H1 (cell line): ENCODE measurements at places on chromosomes 1 and 21.

- H3K4me3 ChIP-seq = no peak overlapping the region
- no peaks in the 10 kb centered on the region for H3K4me1 ChIP-seq
- H3K36me3 ChIP-seq = no peaks in the 10 kb centered on the region
- no peak for DNase-seq
- H3K27ac ChIP-seq = no peak overlapping the region
Measured at GRCh38 chr1:72845381-72845780, 563.0 kb upstream of the NEGR1 start.

- DNase-seq = no peak
- H3K4me3 ChIP-seq = no peak overlapping the region
- H3K36me3 ChIP-seq = no peaks in the 10 kb centered on the region
- no peak overlapping the region for H3K27ac ChIP-seq
Measured at GRCh38 chr1:178847396-178847849, 23.5 kb downstream of the ANGPTL1 start.

DNA sequence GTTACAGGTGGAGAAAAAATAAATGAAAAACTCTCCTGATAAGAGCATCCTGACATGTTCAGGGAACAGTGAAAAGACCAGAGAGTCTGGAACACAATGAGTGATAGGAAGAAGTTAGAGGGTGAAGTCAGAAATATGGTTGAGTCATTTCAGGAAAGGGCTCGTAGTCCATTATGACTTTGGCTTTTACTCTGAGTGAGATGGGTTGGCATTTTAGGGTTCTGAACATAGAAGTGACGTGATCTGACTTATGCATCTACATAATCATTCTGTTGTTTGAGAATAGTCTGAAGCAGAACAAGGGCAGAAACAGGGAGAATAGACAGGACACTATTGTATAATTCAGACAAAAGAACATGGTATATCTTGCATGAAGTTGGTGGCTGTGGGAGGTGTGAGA lies 5.8 kb downstream of the HMCN1 start:
- no peak overlapping the region for H3K27ac ChIP-seq
- H3K36me3 ChIP-seq = no peaks in the 10 kb centered on the region
- DNase-seq = no peak
- no peaks in the 10 kb centered on the region for H3K27me3 ChIP-seq
- H3K4me3 ChIP-seq = no peak overlapping the region

DNA sequence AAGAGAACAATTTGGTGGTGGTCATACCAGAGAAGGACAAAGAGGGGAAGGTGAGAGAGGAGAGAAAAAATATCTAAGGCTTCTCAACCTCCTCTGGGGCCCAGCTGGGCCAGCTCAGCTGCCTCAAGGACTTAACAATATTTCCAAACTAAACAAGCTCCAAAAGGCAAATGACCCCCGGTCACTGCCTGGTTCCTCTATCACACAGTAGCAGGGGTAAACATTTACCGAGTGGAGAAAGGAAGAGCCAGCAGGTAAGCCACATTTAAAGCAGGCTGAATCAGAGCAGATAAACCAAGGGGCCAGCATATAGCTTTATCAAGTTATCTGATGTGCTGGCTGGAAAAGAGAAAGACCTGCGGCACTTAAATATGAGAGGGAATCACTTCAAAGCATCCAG lies 102.1 kb downstream of the KCND3 start:
- no peak for DNase-seq
- no peak overlapping the region for H3K4me3 ChIP-seq
- H3K4me1 ChIP-seq = no peaks in the 10 kb centered on the region
- H3K27me3 ChIP-seq = no peaks in the 10 kb centered on the region
- H3K36me3 ChIP-seq = no peaks in the 10 kb centered on the region
- H3K27ac ChIP-seq = no peak overlapping the region

- peaks cover 7% of the 10 kb centered on the region for H3K4me1 ChIP-seq
- no peaks in the 10 kb centered on the region for H3K36me3 ChIP-seq
- DNase-seq = no peak
- H3K27ac ChIP-seq = no peak overlapping the region
- H3K4me3 ChIP-seq = no peak overlapping the region
- peaks cover 83% of the 10 kb centered on the region for H3K27me3 ChIP-seq
Measured at GRCh38 chr1:933603-933940, 9.8 kb downstream of the SAMD11 start.
